ENCODE measurements at places on chromosomes 2 and 18.

- no peak for DNase-seq
Measured at GRCh38 chr2:197278799-197279763, 31.5 kb downstream of the ANKRD44 start.

DNA sequence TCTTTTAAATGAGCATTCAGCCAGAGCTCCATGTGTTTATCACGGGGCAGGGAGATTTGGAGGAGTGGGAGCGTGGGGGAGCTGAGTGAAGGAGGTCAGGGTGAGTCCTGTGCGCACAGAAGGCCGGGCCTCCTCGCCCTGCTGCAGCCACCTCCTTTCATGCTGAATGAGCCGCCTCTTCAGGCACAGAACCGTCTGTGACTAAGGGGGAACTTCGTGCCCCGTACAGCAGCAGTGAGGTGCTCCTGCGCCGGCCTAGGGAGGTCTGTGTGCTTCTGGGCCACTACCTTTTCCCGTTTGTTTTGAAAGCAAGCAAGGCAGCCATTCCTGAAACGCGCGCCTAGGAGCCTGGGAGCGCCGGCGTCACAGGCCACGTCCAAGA is 27.1 kb upstream of the ZNF516 start:
- peak; percentile 69 for DNase-seq

DNA sequence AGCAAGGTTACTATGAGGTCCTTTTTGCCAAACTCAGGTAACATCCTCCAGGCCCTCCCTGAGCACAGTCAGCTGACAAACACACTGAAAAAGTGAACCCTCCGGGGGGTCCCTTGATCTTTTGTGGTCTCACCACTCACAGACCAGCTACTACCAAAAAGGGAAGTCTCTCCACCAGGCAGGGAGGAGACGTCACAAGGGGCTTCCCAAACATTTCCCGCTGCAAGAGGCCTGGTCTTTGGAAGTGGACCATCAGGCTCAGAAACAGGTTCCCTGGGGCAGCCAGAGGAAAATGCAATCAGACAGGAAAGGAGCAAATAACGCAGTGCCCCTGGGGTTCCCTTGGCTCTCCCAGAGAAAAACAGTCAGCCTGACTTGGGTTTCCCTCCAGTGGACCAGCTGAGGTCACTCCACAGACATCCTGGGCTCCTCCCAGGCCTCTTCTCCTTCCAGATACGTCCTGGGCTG is 38.7 kb upstream of the POMC start:
- no peak for DNase-seq

GRCh38 chr2:182618672-182619079 is 97.4 kb upstream of the DNAJC10 start:
- no peak for DNase-seq

- DNase-seq = no peak
Measured at GRCh38 chr2:127862228-127862627, 4.3 kb upstream of the POLR2D start.
